GM10248 (cell line): ENCODE measurements at places on chromosomes 16 and 17.

DNA sequence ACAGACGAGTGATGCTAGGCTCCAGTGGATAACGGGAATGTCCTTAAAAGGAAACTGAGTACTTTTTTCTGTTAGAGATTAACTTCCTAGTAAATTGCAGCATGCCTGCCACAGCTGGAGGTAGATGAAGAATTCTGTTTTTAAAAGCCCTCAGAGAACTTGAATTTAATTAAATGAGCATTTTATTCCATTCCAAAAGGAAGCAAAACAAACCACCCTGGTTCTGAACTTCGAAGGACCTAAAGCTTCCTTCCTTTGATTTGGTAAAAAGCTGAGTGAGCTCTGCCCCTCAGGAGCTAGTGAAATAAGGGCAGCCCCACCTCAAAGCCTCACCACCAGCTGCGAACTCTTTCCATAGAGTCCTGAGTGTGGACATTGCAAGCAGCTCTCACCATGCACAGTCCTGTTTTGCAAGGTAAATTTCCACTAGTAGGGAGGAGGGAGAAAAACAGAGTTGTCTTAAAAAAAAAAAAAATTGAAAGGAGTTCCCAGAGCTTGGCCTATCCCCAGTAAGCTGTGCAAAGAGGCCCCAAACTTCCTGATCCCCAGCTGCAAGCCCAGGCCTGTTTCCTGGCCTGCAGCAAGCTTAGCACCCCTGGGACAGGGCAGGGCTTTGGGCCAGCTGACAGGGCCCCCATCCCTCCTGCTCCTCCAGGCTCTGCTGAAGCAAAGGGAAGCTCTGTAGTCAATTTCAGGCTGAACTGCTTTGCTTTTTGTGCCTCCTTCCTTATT, 11.2 kb downstream of the CHD9NB start:
- DNase-seq: no peak

DNA sequence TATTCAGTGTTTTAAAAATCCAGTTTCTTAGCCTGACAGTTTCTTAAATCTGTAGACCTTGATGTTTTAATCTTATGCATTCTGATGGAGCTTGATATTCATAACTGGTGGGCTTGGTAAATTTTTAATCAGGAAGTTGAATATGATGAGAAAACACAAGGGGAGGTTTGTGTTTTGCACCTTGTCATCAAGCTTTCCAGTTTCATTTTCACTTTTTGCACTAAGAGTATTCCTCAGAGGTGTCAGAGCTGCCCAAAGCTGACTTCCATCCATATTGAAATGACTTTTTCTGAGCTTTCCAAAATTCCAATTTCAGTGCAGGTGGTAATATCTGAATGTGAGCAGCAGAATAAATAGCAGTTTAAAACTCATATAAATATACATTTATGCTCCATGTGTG, 555.0 kb upstream of the RBFOX1 start:
- no peak for DNase-seq

- DNase-seq: no peak
Observed at GRCh38 chr16:89322321-89323119, 105.0 kb downstream of the ZNF778 start.

DNA sequence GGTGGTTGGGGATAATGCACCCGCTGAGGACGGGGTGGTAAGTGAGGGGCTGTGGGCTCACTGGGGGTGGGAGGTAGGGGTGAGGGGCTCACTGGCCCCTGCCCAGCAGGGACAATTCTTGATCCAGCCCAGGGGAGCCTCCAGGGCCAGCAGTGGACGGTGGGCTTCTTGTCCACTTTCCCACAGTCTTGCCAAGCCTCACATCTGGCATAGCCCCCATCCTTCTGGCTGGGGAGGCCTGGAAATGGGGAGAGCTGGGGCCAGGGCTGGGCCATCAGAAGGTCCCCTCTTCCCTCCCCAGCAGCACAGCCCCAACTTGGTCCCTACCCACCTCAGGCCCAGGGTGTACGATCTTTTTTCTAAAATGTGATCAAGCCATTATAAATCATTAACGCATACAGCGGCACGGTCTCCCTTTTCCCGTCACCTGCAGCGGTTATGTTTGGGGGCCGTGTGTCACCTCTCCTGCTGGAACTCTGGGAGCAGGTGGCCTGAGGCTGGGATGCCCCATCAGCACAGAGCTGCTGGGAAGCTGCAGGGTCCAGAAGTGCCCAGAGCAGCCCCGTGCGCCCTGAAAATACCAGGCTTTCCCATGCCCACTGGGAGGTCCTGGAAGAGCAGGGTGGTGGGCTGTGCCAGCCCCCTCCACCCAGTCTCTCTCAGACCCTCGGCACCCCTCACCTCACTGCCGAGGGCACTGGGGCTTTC, 7.2 kb upstream of the SETD6 start:
- no peak for DNase-seq

DNA sequence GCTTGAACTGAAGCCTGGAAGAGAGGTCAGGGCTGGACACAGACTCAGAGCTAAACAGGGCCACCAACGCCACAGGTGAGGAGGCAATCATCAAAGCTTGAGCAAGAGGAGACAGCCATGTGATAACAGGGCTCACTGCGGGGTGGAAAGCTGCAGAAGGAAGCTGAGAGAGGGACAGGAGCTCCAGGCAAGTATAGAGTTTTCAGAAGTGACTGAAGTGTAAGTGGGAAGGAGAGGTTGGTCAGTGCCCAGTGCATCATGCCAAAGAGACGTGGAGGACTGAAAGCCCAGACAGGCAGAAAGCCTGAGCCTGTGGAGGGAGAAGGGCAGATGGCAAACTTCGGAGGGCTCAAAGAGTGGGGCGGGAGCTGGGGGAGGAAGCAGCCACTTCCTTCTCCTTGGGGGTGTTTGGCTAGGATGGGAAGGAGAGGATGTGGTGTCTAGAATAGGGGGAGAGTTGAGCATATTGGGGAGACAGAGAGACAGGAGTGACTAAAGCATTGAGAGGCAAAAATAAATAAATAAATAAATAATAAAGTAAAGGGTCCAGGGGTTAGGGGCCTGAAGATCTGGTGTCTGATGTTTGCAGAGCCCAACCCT, 2.6 kb downstream of the KIFC3 start:
- DNase-seq: no peak
